Transverse colon (tissue), 4 donors: ENCODE measurements at places on chromosomes 16 and 17. TPM values are rescaled to one million over a fixed set of nuclear protein-coding genes. Genes with fewer than 3 reads are reported as not detected.

KRT39 gene
- total RNA-seq: not detected

ERI2 gene
- 24.3 TPM for total RNA-seq

NT5C3B gene
- 20.8 TPM for total RNA-seq

- H3K4me1 ChIP-seq: no peaks in the 10 kb centered on the region
- no peak overlapping the region for H3K27ac ChIP-seq
- no peak overlapping the region for H3K4me3 ChIP-seq
- H3K27me3 ChIP-seq: no peaks in the 10 kb centered on the region
- DNase-seq: no peak
- H3K36me3 ChIP-seq: no peaks in the 10 kb centered on the region
These were observed 2336.1 kb downstream of the TP53TG3F start for GRCh38 chr16:35795361-35796029.
